Activated CD4-positive, CD25-positive, alpha-beta regulatory T cell treated with anti-CD3 and anti-CD28 coated beads, Interleukin-2, amount 50 U/mL, for 72 hours (primary cell): ENCODE measurements at places on chromosomes 2 and 18.
A peak's percentile ranks its signal among the peaks of the same experiment; 100 is the strongest.

GRCh38 chr2:238868616-238869292 is 20.9 kb downstream of the TWIST2 start:
- no peak for DNase-seq

DNA sequence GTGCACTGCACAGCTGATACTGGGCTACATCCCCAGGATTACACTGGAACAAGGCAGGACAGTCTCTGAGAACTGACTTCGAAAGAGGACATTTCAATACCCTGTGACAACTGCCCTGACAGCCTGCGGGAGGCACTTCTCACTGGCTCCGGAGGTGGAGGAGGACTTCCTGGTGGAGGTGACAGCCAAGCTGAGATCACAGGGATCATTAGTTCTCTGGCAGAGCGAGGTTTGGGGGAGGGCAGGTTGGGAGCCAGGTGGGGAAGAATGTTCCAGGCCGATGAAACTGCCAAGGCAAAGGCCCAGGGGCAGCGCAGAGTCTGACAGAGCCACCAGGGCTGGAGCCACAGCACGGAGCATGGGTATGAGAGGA is 28.0 kb upstream of the NPAS2 start:
- no peak for DNase-seq

DNA sequence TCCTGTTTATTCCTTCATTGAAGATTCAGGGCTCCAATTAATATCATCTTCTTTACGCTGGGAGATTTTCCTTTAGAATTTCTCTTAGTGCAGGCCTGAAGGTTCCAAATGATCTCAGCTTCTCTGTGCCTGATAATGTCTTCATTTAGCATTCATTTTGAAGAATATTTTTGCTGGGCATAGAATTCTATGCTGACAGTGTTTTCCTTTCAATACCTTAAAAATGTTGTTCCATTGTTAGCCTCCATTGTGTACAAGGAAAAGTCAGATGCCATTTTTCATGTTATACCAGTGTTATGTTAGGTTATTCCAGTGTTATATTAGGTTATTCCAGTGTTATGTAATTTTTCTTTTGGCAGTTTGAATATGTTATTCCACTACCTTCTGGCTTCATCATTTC is 14.9 kb upstream of the OR6B3 start:
- no peak for DNase-seq

- DNase-seq, result peak; percentile 79
Measured at GRCh38 chr2:237421542-237422116, 7.7 kb upstream of the COL6A3 start.

DNA sequence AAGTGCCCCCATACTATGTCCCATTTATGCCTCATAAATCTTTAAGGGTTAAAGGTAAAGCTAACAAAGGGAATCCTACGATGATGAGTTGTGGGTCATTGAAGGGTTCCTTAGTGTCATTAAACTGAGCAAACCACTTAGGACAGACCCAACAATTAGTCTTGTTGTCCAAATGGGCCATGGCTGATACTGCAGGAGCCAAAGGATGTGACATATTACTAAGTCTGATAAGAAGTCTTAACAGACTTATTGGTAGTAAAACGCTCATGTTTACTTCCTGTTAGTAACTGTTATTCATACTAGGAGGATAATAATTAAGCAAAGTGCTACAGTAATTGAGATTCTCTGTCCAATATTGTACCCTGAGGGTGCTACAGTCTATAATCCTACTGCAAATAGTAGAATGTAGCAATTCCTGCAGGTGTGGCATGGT is 96.8 kb downstream of the PTPN4 start:
- no peak for DNase-seq

GRCh38 chr18:46169464-46169941 is 65.3 kb downstream of the HAUS1 start:
- DNase-seq, result no peak

DNA sequence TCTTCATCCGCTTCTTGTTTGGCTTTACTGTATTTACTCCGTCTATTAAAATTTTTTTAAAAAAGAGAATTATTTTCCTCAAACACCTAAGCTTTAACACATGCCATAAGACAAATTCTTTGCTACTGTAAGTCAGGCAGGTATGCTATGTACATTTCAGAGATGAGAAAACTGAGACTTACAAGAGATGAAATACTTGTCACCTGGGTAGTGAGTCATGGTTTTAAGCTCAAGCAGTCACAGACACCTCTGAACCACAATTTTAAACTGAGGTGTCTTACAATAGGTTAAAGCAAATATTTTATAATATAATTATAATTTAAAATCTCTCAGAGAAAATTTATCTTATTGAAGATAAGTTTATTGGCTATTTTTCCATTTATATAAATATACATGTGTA is 126.0 kb downstream of the EPHA4 start:
- DNase-seq, result no peak

DNA sequence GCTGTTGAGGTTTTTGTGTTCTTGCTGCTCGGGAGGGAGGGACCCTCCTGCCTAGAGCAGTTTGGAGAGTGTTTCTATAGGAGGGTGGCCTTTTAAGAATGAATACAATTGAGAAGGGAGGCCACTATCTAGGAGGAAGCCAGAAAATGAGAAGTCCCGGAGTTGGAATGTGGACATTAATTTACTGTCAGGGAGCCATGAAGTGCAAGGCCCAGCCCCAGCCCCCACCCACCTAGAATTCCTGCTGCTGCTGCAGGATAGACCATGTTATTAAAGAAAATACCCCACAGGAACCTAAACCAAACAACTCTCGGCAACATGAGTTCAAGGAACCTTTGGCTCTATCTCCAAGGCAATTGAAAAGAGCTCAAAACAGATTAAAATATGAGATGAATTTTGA is 46.0 kb downstream of the ZBTB7C start:
- DNase-seq, result no peak

- DNase-seq, result no peak
Measured at GRCh38 chr2:110677080-110677479, 783 bp downstream of the BUB1 start.

- no peak for DNase-seq
Measured at GRCh38 chr2:20614201-20615067, 36.5 kb downstream of the HS1BP3 start.

DNA sequence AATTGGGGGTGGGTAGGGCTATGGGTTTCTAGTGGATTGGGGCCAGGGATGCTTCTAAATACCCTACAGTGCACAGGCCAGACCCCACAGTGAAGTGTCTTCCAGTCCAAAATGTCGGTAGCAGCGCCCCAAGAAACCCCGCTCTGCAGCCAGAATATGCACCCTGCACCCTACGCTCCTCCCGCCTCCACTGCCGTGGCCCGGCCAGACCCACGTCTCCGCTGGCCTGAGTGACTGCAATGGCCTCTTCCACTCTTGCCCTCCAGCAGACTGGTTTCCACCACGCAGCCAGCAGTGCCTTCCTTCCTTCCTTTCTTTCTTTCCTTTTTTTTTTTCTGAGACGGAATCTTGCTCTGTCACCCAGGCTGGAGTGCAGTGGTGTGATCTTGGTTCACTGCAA is 91.4 kb upstream of the TAF1B start:
- no peak for DNase-seq

- no peak for DNase-seq
Measured at GRCh38 chr2:120598416-120598815, 137.3 kb upstream of the GLI2 start.

- no peak for DNase-seq
Measured at GRCh38 chr2:222945887-222946286, 85.1 kb downstream of the ACSL3 start.

DNA sequence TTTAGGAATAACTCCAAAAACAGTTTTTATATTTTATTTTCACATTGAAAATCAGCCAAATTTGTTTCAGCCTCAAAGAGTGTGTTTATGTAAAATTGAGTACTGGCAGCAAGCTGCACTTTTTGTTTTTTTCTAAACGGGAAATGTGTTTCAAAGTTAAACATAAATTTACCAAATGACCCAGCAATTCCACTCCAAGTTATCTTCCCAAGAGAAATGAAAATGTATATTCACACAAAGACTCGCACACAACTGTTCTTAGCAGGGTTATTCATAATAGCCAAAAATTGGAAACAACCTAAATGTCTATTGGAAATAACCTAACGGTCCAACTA is 9.3 kb downstream of the ALPK2 start:
- no peak for DNase-seq

GRCh38 chr2:36002941-36003340 is 352.6 kb upstream of the CRIM1 start:
- no peak for DNase-seq

- DNase-seq, result no peak
Measured at GRCh38 chr2:85457043-85457442, 38.5 kb downstream of the SH2D6 start.
